ENCODE measurements at places on chromosomes 3 and 15.

GRCh38 chr15:43329217-43329959, 985 bp downstream of the LCMT2 start:
- DNase-seq, result no peak

- DNase-seq, result no peak
These were observed 1472.3 kb upstream of the GBE1 start for GRCh38 chr3:83233715-83234114.

- no peak for DNase-seq
These were observed 55.5 kb downstream of the NSUN3 start for GRCh38 chr3:94118390-94118789.

DNA sequence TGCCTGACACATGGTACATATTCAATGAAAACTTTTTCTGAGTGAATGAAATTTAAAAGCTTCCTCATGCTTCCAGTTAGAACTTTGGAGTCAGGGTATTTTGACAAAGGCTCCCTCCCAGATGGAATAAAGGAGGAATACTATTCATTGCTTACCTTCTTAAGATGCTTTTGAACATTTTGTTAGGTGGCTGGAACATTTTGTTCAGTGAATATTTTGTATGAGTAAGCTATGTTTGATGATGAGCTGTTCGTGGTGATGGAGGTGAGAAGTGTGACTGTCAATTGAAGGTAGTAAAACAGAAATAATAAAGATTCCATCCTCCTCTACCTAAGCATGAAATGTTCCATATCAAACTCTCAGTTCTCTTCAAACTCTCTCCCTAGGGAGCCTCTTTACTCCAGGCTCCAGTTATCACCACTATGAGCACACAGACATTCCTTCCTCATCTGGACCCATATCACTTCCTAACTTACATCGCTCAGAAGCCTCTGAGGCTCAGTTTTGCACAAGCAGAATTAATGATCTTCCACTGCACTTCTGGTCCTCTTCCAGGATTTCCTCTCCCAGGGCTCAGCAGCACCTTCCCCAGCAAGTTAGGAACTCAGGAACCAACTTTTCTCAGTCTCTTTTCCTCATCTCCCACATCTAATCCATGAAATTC, 2.5 kb upstream of the AQP9 start:
- no peak for DNase-seq

DNA sequence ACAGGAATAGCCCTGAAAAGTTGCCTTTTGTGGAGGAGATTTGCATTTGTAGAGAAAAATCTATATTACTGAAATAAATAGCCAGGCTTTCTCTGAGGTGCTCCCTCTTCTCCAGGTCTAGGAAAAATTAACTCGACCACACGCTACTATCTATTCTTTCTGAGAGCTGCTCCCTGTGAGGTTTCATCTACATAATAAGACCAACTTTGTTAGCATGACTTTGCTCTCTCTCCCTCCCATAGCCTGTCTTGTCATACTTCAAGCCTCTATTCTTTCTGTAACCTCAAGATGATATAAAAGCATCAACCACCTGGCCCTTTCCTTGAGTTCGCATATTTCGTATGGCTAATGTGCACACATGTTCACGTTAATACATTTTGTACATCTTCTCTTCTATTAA, 75.8 kb upstream of the STRIT1 start:
- no peak for DNase-seq

DNA sequence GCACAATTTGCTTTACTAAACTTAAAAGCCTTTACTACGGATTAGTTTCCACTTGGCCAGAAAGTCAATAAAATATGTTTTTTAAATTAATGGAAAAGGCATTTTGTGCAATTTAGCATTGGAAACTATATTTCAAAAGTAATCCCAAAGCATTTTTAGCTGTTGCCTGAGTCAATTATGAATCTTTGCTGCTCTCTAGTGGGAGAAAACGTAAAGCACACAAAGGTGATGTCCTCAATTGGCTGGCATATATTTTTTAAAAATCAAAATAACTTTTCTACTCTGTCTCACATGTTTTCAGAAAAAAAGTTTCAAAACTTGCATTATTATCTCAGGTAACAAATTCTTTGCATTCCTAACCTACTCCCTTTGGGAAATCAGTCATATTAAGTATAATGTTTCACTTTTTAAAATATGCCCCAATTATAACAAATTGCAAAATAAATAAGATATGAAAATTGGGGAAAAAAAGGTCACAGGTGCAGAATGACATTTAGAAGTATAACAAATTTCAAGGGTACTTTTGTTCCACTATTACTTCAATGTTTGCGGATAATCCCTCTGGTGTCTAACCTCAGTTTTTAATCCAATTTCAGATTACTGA, 47.2 kb upstream of the TEX55 start:
- no peak for DNase-seq

GRCh38 chr3:84836961-84837360, 121.8 kb upstream of the CADM2 start:
- DNase-seq, result no peak

DNA sequence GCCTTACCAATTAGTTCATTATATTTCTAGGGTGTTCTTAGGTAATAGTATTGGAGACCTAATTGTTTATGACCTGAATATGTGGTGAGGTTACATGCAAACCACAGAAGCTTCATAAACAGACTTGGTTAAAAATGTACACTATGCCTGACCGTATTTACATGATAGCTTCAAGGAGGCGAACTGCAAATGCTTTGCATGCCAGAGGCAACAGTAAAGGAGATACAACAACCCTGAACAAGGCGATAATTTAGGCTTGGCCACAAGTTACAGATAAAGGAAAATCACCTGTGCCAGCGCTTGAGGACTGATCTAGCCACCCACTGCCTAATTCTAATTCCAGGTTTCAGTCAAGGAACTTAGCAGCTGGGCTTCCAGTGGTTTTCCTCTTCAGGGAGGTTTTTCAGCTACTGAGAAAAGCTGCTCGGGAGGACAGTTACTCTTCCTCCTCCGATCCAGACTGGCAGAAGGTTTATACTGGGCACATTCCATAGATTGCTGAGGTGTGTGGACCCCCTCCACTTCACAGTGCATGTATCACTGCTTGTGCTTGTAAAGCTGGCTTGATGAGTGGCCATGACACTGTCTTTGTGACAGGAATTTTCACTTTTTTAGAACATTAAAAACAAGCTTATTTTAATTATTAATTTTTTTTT, 95.6 kb downstream of the DHX36 start:
- no peak for DNase-seq

- no peak for DNase-seq
These were observed 222.2 kb downstream of the EPHB1 start for GRCh38 chr3:135017003-135017893.

- no peak for DNase-seq
These were observed 13.5 kb downstream of the CCDC80 start for GRCh38 chr3:112627419-112627818.

DNA sequence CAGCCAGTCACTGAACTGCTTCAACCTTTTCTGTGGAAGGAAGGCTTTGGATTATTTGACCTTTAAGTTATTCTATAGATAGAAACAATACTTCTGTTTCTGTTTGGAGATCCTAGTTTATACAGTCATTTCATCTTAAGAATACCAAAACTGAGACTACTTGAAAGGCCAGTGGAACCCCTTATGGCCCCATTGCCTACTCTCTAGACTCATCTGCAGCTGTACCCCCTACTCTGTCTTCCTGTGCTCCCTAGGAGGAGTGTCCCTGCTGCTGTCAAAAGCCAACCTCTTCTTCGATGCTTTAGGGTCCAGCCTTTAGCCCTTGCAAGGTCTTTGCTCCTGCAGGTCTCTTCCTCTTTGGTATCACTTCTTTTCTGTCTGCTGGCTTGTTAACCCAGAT, 169.6 kb downstream of the EDEM1 start:
- no peak for DNase-seq

GRCh38 chr3:177483182-177483967, 286.1 kb upstream of the TBL1XR1 start:
- DNase-seq, result no peak

DNA sequence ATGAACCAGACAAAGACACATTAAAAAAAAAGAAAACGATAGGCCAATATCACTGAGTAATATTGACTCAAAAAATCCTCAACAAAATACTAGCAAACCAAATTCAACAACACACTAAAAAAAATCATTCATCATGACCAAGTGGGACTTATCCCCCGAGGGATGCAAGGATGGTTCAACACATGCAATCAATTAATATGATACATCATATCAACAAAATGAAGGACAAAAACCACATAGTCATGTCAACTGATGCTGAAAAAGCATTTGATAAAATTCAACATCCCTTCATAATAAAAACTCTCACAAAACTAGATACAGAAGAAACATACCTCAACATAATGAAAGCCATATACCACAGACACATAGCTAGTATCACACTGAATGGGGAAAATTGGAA, 41.8 kb upstream of the ANKRD28 start:
- DNase-seq, result no peak

- no peak for DNase-seq
These were observed 114.3 kb downstream of the NSUN3 start for GRCh38 chr3:94176988-94177745.

GRCh38 chr3:119417771-119418512, 45.5 kb downstream of the TMEM39A start:
- no peak for DNase-seq

- no peak for DNase-seq
These were observed 45.3 kb upstream of the LHFPL4 start for GRCh38 chr3:9598783-9599387.

DNA sequence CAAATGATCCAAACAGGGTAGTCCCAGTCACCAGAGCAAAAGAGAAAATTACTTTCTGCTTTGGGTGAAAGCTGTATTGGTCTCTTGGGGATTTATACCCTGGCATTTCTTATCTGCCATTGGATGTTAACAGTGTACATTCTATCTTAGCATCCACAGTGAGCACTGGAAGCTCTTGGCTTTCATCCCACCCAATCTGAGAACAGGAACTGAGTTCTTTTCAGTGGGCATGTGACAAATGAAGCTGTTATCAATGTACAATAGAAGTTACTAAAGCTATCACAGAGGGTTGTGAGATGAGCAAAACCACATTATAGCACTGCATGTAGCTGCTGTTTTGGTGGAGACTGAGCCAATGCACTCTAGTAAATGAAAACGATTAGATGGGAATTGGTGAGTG, 300.7 kb downstream of the TUSC7 start:
- no peak for DNase-seq

- no peak for DNase-seq
These were observed 16.6 kb upstream of the LOXL1 start for GRCh38 chr15:73909651-73910050.

DNA sequence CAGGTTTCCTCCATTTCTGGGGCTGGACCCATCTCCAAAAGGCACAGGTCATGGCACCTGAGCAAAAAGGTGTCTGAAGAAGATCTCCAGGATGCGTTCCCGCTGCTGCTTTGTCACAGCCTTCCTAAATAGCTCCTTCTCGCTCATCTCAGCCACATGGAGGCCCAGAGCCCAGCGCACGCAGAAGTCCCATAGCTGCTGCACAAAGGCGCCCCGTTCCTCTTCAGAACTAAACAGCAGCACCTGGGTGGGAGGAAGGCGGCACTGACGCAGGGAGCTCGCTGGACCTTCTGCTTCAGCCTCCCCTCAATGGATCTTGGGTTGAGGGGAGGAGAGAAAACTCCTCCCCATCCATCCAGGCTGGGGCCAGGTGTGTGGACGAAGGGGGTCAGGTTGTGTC, 8.4 kb downstream of the DUOX2 start:
- DNase-seq, result no peak

DNA sequence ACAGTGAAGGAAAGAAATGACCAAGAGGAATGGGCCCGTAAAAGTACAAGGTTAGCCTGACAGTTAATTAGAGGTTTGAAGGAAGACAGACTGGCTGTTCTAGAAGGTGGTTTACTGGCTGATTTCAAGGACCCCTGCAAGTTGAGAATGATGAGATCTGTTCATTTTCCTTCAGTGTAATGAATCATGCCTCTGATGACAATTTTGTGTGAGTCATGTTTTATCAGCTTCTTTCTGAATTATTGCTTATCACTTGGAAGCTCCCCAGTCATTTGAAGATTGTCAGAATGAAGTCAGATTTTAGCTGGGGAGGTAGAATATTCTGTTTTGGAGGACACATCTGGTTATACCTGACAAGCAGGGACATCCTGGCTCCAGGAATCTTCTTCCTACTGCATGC, 50.6 kb downstream of the DRD3 start:
- no peak for DNase-seq

DNA sequence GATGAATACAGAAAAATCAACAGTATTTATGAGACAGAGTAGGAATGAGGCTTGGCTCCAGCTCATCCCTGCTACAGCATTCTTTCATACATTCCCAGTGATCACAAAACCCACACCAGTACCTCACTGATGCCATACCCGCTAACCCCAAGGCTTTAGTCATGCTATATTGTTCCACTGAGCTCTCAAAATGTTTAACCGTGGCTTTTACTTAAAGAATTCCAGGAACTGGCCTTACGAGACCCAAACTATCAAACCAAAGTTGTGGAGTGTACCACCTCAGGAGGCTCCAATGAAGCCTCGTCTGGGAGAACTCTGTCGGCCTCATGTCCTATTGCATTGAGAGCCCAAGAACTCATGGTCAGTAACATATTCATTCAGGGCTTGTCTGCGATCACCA, 278.9 kb downstream of the ULK4 start:
- DNase-seq, result no peak

DNA sequence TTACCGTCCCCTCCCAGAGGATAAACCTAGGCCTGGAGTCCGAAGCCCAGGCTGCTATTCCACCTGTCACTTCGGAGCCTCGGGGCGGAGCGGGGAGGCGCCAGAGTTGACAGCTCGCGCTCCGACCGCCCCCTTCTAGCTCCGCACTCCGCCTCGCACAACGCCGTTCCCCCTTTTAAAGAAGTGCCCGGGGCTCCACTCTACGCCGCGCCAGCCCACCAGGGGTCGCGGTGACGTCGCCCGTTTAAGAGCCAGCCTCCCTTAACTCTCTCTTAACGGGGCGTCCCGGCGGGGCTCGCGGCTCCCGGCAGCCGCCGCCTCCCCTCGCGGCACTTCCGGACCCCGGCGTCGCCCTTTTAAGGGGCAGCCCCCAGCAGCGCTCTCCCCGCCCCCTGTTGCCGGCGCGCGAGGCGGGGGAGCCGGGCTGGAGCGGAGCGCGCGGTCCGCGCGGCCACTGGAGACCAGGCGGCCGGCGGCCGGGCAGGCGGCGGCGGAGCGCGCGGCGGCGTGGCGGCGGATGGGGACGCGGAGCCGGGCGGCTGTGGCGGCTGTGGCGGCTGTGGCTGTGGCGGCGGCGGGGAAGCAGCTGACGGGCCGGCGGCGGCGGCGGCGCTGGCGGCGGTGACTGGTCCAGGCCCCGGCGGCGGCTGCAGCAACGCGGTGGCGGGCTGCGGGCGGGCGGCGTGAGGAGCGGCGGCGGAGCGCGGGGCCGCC, at the start of gene INAFM2:
INAFM2 (plus strand) TSS at position 454 of the 714 bp plus-strand sequence. CDS start 364 bp downstream, outside the sequence.
- peak; percentile 84 for DNase-seq

GRCh38 chr3:99565331-99565730, 73.1 kb upstream of the COL8A1 start:
- no peak for DNase-seq

- DNase-seq, result no peak
These were observed 50.2 kb downstream of the CDCP1 start for GRCh38 chr3:45095916-45096526.

GRCh38 chr3:6180171-6180570, 680.7 kb upstream of the GRM7 start:
- no peak for DNase-seq

DNA sequence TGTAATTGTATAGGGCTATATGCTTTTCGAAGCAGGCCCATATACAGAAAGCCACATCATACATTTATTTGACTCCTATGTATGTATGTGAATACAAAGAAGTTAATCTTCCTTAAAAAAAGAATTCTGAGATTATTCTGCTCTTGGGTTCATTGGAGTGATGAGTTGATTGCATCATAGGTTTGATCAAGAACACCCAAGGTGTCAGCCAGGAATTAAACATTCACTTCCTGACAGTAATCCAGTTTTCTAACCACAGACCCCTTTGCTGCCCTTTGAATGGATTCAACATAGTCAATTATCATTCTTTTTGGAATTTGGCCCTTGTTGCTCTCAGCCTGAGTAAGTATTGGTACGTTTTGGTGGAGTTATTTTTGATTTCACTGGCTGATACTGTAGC, 225.6 kb downstream of the CACNA2D3 start:
- no peak for DNase-seq
